GM23338 (cell line): ENCODE measurements at places on chromosomes 12 and 14. TPM values are rescaled to one million over a fixed set of nuclear protein-coding genes. Genes with fewer than 3 reads are reported as not detected.

GRCh38 chr14:37438444-37438843 is 156.6 kb downstream of the FOXA1 start:
- no peak overlapping the region for H3K27ac ChIP-seq
- H3K4me3 ChIP-seq, result no peak overlapping the region
- no peaks in the 10 kb centered on the region for H3K36me3 ChIP-seq
- peaks cover 12% of the 10 kb centered on the region; the same call in 1 of the 2 replicates for H3K4me1 ChIP-seq

GRCh38 chr12:52646613-52647012 is 5.4 kb downstream of the KRT2 start:
- no peaks in the 10 kb centered on the region for H3K36me3 ChIP-seq
- H3K27ac ChIP-seq, result no peak overlapping the region
- peak; percentile 21 for DNase-seq
- no peak overlapping the region for H3K4me3 ChIP-seq
- H3K4me1 ChIP-seq, result no peaks in the 10 kb centered on the region
- no peaks in the 10 kb centered on the region for H3K27me3 ChIP-seq

The ACOT6 gene
- total RNA-seq, result 0.83 TPM in 1 of 2 replicates, not detected in the other

The EML5 gene
- 1.0 and 1.6 TPM in 2 replicates for total RNA-seq
